ENCODE measurements at places on chromosomes 7 and 10.

DNA sequence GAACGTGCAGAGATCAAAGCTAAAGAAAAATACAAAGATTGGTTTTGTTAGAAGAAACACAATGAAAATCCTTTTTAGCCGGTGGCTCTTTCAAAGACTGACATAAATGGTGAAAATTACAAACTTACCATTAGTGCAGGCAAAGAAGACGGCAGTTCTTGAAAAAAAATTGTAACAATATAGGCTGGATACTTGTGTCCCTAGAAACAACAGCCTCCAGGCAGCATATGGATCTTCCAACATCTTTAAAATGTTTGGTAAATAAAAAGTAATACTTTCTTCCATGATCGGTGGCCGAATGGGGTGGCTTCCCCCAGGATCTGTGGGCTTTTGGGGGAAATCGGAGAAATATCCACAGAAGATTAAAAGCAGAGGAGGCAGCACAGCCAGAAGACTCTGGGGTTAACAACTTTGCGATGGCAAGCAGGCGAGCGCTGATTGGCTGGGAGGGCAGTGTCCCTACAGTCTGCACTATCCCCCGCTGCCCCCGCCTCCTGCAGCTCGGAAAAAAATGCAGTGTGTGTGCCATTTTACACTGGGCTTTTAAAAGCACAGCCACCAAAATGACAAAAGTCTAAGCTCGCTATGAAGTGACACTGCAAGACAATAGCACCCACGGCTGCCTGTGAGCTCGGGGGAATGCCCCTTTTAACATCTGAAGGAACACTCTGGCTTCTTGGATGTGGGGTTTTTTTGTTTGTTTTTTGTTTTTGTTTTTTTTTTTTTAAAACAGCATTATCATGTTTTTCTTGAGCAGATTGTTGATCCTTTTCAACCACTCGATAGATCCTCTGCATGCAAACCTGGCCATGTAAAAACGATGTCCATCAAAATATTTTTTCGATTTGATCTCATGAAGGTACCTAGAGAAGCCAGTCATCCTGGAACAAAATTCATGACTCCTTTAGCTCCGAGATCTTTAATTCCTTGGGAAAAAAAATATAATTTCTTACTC, 31.7 kb upstream of the EPC1 start:
- peak; percentile 78 for DNase-seq

- DNase-seq = no peak
These were observed 105.6 kb downstream of the LHPP start for GRCh38 chr10:124566981-124567835.

- no peak for DNase-seq
These were observed 111.0 kb upstream of the KLF14 start for GRCh38 chr7:130844811-130845580.

DNA sequence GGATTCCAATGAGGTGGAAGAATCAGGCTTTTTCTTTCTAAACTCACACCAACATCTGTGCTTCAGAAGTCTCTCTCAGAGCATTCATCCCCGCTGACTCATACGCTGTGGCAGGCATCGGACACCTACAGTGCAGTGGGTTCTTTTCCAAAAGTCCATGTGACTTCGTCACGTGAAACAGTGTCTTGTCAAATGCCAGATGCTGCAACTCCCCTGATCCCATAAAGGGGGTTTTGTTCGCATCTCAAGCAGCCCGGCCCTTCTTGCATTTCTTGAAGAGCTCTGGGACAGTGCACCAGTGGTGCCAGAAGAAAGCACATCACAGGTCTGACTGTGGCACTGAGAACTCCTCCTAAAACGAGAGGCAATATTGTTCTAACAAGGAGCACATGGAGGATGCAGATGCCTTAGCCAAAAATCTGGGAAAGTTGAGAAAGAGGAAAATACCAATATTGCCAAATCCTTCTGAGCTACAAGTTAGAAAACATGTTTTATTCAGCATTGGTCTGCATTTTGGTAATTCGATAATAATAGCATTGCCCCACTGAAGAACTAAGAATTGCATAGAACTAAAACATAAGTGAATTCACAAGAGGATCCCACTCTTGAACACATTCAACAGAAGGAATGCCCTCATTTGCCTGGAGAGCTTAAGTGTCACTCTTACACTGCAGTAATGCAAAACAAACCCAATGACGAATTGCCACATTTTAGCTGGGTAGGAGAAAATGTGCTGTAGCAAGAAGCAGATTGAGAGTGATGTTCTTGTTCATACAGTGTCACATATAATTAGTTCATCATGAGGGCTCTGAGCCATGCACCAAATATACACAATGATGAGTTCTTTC, 204.4 kb downstream of the CXCL12 start:
- DNase-seq = no peak

DNA sequence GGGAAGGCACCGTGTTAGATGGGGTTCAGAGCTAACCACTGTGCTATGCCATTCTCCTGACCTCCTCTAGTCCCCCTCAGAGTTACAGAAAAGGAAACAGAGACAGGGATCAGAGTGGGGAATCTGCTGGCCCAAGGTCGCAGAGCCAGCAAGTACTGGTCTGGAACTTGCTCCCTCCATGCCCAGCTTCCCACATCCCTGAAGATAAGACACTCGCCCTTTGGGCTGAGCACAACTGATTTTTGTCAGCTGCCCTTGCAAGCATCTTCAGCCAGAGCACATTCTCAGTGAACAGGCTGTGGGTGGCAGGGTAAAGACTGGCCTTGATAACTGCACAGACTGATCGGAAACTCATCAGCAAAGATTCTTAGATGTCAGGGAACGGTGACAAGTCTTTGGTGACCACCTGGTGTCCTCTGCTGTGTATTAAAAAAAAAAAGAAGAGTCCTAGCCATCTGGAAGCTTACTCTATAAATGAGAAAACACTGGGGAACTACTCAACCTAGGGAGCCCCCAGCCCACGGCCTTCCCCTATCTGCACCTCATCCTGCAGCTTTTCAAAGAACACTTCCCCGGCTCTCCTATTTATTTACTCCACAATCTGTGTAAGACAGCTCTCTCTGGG, 1.3 kb upstream of the SORBS1 start:
- no peak for DNase-seq

DNA sequence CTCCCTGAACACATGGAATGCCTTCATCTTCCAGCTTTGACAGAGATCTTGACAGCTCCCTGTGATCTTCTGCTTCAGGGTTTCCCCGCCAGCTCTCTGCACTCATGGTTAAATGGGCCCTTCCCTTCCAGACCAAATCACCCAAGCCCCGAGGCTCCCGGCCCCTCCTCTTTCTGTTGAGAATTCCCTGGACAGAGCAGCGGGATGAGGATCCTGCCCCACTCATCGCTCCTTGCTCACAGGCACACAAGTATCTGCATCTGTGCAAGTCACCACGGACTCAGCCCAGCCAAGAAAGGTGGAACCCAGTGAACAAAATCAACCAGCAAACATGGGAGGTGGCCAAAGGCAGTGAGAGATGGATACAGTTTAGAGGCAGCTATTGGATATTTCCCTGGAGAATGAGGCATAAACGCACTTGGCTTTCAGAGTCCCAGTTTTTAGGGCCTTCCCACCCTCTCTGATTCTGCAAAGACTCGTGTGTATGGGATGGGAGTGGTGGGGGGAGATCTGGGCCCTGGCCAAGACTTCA, 37.7 kb upstream of the CXCL12 start:
- no peak for DNase-seq

GRCh38 chr10:73956476-73957359, 41.2 kb upstream of the VCL start:
- DNase-seq = peak; percentile 69

DNA sequence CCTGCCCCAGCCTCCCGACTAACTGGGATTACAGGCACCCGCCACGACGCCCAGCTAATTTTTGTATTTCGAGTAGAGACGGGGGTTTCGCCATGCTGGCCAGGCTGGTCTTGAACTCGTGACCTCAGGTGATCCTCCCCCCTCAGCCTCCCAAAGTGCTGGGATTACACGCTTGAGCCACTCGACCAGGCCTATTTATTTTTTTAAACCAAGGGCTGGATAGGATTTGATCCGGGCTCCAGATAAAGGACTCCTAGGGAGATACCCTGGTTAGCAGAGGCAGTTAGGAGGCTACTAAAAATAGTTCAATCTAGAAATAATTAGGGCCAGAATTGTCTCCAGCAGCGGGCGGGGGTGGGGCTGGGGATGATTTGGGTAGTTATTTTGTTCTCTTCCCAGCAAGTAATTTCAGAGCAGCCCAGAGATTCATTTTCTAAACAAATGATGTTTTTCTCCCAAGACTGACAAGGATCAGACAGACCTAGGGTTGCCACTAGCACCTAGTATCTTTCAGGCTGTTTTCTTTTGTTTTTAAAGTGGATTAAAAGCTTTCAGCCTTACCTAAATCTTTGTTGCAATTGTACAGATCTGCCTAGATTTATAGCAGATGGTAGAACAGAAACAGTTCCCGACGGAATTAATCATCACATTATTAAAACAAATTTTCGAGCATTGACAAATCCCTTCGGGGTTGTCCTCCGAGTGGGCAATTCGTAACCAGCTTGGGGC, 859 bp upstream of the SMC3 start:
- DNase-seq = no peak

DNA sequence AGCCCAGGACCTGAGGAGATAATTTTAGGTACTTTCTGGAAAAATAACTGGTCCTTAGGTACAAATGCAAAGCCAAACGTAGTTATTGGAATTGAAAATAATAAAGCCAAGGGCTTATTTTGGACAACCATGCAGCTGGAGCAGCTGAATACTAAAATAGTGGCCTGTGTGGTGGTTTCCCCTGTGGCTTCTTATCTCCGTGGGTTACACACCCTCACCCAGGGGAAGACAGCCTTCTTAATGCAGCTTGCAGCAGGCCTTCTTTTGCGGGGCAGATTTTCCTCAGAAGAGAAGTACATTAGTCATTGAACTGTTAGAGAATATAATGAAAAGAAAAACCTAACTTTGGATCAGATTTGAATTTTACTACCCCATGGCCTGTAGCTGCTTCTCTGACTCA, 133.5 kb downstream of the ST7 start:
- no peak for DNase-seq

DNA sequence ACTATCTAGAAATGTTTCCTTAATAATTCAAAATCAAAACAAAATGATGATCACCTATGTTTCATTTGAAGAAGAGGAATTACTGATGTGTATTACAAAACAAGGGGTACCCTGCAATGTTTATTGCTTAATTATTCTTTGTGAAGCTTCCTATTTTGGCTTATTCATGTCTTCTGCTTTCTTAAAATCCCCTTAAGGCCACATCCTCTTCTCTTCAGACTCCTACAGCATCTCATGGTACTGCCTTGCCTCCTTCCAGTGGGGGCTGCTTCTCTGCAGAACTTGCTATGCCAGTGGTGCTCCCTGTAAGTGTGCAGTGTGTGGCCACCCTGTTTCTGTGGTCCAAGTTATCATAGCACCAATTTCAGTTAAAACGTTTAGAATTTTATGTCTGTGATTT, 35.0 kb downstream of the CCDC146 start:
- DNase-seq = no peak

- DNase-seq = no peak
These were observed 34.1 kb downstream of the SMC3 start for GRCh38 chr10:110601581-110601980.

- no peak for DNase-seq
These were observed 161.0 kb downstream of the HGF start for GRCh38 chr7:81608748-81609382.

- DNase-seq = no peak
These were observed 285.9 kb downstream of the CELF2 start for GRCh38 chr10:11303361-11304170.

DNA sequence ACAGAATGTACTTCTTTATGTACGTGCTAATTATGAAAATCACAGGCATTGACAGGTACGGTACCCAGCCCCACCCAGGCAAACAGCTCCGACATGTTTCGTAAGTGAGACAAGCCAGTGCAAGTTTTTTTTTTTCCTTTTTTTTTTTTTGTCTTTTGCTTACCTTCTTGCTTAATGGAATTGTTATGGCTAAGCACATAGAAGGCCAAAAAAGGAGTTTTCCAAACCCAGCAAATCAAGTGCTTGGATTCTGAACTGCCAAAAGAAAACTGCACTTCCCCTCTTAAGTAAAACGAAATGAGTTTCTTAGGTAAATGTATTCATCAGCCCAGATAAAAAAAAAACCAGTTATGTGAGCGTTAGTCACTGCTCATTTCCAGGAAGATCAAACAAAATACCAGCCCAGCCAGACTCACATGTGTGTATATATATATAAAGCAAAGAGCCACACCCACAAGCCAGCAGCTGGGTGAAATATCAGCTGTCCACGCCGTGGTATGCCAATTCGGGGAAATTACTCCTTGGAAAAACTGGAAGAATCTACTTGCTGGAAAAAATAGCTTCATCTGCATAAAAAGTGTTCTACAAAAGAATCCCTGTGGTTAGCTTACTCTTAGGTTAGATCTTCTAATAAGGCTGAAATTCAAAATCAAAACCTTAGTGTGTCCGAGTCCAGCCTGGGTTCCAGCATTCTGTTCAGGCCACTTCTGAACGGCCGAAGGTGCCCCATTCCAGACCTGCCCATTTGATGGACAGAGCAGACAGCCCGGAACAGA, 8.0 kb downstream of the KLF6 start:
- no peak for DNase-seq

DNA sequence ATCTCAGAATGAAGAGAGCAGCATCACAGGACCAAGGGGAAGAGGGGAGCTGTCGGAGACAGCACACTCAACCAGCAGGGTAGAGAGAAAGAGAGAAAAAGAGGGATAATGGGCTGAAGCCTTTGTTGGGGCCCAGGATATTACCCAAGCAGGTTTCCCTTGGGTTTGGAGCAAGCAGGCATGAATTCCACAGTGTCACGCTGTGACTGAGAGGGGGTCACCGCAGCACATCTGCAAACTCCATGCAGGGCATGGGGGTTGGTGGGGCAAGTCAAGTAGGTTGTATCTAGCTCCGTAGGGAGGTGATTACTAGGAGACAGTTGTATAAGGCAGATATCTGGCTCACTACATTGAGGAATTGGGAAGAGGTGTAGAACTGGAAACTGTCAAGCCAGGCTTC, 42.2 kb upstream of the SEMA3E start:
- DNase-seq = no peak

GRCh38 chr10:9262770-9263169, 1208.3 kb downstream of the GATA3 start:
- no peak for DNase-seq

DNA sequence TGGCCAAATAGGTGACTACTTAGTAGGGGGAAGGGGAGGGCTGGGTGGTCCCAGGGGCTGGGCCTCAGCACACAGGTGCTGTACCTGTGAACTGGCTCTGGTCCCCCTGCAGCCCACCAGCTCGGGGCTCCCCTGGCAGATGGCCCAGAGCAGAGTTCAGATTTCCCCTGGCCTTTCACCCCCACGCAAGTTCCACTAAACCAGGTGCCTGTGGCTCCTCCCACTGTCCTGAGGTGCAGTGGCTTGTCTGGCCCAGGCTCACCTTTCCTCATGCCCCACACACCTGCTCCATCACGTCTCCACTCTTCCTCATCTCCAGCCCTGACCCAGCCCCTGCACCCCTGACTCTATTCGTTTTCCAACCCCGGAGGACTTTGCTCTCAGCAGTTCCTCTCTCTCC, 47.3 kb upstream of the OPALIN start:
- no peak for DNase-seq
